Activated T-helper 1 cell treated with anti-CD3 and anti-CD28 coated beads, Interleukin-2, amount 50 U/mL, for 16 hours (primary cell): ENCODE measurements at places on chromosomes 7 and 10.
A peak's percentile ranks its signal among the peaks of the same experiment; 100 is the strongest.

DNA sequence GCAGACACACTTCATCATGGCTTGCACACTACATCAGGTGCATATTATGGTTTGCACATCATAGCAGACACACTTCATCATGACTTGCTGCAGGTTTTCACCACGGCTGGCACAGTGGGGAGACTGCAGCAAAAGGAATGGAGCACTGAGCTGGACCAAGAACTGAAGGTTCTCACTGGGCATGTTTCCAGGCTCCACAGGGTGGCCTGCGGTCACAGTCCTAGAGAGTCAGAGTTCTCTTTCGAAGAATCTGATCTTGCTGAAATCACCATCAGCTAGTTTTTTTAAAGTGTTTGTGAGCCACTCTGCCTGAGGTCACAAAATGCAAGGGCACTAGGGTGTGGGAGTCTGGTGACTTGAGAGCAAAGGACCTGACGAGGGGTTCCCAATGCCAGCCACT lies 140.4 kb upstream of the NPY start:
- DNase-seq, result no peak

GRCh38 chr10:124217906-124218804 lies 124.8 kb upstream of the CHST15 start:
- no peak for DNase-seq

DNA sequence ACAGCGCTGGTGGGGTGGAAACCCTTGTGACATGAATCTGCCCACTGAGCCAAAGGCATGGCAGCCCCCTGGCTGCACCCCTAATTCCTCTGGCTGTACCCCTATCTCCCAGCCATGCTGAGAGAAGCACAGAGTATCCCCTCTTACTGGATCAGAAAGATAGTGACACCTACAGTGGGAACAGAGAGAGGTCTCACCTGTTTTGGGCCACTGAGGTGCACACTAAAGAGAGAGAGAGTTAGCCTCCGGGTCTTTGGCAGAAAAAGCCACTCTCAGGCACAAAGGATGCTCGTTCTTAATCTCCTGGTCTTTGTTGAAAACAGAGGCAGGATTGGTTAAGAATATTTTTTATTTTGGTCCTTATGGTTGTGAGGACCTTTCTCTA lies 11.3 kb downstream of the TSPAN14 start:
- no peak for DNase-seq

- DNase-seq, result no peak
These were observed 46.6 kb downstream of the INSIG1 start for GRCh38 chr7:155344270-155344617.

DNA sequence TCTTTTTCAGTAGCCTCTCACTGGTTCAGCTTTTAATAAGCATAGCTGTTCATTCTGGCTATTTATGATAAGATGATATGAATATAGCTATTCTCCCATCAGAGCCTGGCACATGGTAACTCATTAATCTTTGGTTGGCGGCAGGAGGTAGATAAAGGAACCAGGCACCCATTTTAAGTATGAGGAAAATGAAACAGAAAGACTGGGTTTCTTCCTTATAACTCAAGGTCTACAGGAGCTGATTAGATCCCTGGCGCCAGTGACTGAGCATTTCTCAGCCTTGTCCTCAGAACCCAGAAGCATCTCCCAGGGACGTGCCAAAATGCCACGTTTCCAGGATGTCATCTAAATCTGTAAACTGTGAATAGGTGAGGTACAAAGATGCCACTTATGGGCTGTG lies 141.9 kb downstream of the TCF7L2 start:
- DNase-seq, result no peak

DNA sequence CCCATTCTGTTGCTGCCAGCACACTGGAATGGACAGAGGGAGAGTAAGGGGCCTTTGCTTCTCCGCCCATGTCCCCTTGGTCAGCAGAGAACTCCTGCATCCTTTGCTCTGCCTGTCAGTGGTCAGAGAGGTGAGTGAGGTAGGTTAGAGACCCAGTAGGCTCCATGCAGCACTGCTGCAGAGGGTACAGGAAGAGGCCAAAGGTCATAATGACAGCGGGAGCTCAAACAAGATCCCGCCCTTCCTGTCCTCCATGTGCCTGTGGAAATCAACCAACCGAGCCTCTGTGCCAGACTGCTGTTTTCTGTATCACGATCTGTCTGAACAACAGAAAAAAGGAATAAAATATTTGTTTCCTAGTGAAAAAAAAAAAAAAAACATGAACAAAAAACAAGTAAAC lies 81.4 kb downstream of the ZNF33B start:
- no peak for DNase-seq

GRCh38 chr7:92362131-92362530 lies 85.2 kb upstream of the GATAD1 start:
- no peak for DNase-seq

DNA sequence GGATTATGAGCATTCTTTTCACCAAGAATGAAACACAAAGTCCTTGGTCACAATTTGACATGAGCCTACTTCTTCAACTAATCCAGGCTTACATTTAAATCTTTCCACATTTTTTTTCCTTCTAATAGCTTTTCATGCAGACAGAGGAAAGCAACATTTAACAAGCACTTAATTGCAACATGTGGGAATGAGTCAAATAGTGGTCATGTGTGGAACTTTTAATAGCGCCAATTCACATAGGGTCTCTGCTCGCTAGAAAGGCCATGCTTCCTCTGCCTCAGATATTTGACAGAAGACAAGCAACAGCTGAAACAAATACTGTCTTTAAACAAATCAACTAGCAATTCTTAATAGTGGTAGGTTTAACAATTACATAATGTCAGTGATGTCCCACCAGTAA lies 285.9 kb upstream of the ETV1 start:
- no peak for DNase-seq

DNA sequence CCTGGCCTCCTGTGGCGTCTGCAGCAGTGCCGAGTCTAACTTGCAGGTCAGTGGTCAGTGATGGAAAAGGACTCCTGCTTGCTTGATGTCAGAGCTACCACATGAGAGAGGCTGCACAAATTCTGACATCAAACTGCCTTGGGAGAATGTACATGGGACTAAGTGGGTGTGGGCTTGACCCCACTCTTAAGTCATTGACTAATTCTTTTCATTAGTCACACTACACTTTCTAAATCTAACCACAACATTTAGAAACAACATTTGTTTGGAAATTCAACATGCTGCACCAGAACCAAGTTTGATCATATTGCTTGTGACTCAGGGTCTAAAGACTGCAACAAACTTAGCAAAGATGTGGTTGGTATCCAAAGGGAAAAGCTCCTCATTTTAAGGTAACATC lies 24.4 kb upstream of the CDC14C start:
- no peak for DNase-seq

DNA sequence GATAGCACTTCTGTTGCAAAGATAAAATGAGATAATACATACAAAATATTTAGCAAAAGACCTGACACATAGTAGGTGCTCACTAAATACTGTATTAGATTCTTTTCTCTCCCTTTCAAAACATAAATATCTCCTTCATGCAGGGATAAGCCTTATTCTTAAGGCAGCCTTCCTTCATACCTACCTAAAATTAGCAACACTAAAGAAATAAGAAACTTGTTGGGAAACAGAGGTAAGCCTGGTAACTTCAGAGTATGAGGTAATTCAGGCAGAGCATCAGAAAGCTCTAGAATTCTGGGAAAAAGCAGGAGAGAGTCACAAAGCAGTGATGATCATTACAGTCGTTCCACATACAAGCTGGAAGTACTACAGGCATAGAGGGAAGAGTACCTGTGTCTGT lies 15.2 kb downstream of the HIBADH start:
- no peak for DNase-seq

- DNase-seq, result no peak
These were observed 9.8 kb upstream of the PNPLA8 start for GRCh38 chr7:108535744-108536143.

- DNase-seq, result no peak
These were observed 14.6 kb upstream of the GDI2 start for GRCh38 chr10:5827841-5828240.

GRCh38 chr7:111393011-111393754 lies 169.1 kb downstream of the IMMP2L start:
- no peak for DNase-seq

DNA sequence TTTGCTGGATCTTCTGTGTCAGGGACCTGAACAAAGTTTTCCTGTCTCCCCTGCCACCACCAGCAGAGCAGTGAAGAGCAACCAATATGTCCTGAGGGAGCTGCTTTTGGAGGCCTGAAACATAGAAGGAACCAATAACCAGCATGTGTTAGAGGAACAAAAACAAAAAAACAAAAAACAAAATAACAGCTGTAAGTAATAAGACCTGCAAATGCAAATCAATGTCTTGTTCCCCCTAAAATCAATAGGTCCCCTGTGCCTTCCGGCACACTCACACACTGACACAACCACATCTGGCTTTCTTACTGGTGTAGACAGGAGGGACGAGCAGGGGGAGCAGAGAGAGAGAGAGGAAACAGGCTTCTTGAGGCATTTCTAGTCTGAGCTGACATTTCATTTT lies 94.1 kb downstream of the NRG3 start:
- DNase-seq, result no peak

DNA sequence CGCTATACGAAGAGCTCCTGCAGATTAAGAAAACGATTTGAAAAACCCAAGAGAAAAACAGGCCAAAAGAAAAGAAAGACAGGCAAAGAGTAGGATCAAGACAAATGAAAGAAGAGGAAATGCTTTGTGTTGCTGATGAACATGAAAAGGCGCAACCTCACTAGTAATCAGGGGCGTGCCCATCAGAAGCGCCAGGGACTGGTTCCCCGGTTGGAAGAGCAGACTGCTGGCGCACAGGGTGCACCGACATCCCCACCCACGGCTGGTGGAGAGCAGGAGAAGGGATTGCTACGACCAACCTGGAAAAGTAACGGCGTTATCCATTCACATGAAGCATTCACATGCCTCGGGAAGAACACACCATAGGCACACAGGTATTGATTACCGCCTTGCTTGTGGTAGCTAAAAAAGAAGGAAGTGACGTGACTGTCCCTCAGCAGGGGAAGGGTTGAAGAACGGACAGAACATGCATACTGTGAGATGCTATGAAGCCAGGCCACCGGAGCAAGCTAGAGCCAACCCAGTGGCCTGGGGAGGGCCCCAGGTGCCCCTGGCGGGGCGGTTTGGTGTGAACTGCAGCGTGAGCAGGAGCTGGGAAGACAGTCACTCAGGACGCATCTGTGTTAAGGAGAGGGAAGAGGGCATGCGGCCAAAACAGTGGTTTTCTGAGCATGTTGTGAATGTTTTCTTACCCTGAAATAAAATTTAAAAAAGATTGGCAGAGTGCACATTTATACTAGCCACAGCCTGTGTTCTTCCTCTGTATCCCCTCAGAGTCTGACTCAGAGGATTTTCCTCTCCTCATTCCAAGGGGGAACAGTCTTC lies 18.3 kb downstream of the AGAP3 start:
- DNase-seq, result no peak

GRCh38 chr7:129801882-129802281 lies 150.9 kb downstream of the UBE2H start:
- DNase-seq, result no peak

GRCh38 chr7:91683823-91684222 lies 196.7 kb downstream of the MTERF1 start:
- DNase-seq, result no peak

DNA sequence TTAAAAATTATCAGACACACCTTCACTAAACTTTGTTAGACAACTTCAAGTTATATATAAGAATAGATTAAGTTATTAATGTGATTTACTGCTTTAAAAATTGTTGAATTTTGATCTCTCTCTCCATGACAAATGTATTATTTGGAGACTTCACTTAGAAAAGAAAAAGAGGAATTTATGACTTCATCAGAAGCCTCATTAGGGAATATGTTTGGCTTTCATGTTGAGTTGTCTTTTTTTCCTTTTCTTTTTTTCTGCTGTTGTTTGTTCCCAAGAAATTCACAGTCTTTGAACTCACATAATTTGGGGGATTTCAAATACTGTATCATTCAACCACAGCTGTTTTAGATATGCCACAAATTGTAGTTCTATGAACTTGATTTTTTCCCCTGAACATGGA lies 149.5 kb downstream of the PPP1R9A start:
- DNase-seq, result no peak

GRCh38 chr7:64904008-64904407 lies 935 bp downstream of the ZNF273 start:
- DNase-seq, result no peak

GRCh38 chr7:112515989-112516388 lies 35.2 kb downstream of the LSMEM1 start:
- DNase-seq, result no peak

DNA sequence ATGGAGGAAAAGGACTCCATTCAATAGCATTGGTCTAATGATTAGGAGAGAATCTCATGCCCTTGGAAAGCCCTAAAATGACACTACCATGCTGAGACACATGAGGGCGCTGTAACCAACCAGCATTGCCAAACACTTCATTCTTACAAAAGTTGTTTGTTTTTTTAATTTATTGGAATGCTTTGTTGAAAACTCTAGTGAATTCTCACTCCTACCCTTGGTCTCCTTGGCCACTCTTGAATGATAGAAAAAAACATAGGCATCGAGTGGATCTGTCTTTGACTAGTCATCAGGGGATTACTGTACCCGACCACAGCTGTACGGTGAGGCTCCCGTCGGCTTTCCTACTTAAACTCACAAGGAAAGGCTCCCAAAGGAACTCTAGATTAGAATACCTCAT lies 29.3 kb upstream of the ADD3 start:
- DNase-seq, result peak; percentile 41

- DNase-seq, result no peak
These were observed 27.0 kb downstream of the CFAP46 start for GRCh38 chr10:132915411-132915810.

- DNase-seq, result no peak
These were observed 291.6 kb upstream of the CELF2 start for GRCh38 chr10:10726101-10726500.

- DNase-seq, result no peak
These were observed 13.1 kb downstream of the PLCE1 start for GRCh38 chr10:94006591-94007550.

DNA sequence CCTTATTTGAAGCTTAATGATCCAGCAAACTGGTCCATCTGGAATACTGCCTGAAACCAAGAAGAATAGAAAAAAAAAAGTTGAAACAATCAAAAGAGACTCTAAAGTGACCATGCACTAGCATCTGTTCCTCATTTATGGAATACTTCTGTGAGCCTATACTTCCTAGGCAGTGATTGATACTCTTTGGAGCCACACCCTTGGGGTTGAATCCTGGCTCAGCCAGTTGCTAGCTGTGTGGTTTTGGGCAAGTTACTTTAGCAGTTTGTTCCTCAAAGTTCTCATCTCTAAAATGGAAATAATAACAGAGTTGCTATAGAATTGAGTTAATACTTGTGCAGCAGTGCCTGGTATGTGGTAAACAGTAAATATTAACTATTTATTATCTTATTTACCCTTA lies 208.9 kb downstream of the GPR158 start:
- DNase-seq, result no peak

DNA sequence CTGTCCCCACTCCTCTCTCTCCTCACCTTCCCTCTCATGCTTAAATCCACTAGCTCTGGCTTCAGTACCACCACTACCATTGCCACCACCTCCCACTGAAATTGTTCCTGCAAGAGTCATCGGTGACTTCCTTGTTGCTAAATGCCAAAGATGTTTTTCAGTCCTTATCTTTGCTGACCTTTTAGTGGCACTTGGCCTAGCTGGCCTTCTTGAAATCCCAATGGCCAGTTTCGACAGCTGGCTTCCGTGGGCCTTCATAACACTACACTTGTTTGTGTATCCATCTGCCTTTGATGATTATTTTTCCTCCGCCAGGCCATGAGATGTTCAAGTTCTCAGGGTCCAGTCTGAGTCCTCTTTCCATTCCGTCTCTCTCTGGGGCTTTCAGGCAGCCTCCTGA lies 118.2 kb upstream of the NANOS1 start:
- DNase-seq, result no peak
